CD4-positive, alpha-beta memory T cell (primary cell): ENCODE measurements at places on chromosomes 11 and 22. TPM values are rescaled to one million over a fixed set of nuclear protein-coding genes. Genes with fewer than 3 reads are reported as not detected.

Gene MN1
- 0.35 TPM for total RNA-seq

Gene RIMBP3B
- 3.7 TPM for total RNA-seq

Gene OR8U1
- total RNA-seq: not detected

Gene PATE4
- not detected for total RNA-seq

Gene PGA5
- not detected for total RNA-seq

Gene PATZ1
- 43.7 TPM for total RNA-seq
